Stimulated activated CD4-positive, alpha-beta T cell treated with anti-CD3 and anti-CD28 coated beads, TNF-alpha, amount 100 ng/mL, for 1 hour (primary cell): ENCODE measurements at places on chromosomes 13 and 19.
A peak's percentile ranks its signal among the peaks of the same experiment; 100 is the strongest.

GRCh38 chr13:112328936-112329335, 47.2 kb upstream of the SPACA7 start:
- DNase-seq, result no peak

DNA sequence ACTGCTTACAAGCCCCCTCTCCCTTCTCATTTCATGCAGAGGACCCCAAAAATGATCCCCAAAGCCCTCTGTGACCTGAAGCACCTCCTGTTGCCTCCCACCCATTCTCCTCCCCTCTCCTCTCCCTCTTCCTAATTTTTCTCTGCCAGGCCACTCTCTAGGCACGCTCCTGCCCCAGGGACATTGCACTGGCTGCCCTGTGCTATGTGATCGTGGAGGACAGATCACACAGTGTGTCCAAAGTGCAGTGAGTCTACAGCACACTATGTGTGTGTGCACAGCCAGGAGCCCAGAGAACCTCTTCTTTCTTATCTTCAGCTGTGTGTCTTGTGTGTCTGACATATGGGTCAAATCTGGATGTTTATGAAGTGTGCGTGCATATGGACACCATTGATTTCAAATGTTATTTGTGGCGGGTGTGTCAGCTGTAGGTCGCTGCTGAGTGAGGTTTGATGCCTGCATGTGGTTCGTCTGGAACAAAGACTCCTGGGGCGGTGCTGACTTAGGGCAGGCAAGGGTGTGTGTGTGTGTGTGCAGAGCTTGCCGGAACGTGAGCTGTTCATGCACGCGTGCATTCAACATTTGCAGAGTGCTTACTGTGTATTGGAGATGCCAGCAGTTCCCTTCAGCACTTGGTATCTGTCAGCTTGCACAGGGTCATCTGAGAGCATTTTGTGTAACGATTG, 2.1 kb upstream of the KLHL26 start:
- no peak for DNase-seq

DNA sequence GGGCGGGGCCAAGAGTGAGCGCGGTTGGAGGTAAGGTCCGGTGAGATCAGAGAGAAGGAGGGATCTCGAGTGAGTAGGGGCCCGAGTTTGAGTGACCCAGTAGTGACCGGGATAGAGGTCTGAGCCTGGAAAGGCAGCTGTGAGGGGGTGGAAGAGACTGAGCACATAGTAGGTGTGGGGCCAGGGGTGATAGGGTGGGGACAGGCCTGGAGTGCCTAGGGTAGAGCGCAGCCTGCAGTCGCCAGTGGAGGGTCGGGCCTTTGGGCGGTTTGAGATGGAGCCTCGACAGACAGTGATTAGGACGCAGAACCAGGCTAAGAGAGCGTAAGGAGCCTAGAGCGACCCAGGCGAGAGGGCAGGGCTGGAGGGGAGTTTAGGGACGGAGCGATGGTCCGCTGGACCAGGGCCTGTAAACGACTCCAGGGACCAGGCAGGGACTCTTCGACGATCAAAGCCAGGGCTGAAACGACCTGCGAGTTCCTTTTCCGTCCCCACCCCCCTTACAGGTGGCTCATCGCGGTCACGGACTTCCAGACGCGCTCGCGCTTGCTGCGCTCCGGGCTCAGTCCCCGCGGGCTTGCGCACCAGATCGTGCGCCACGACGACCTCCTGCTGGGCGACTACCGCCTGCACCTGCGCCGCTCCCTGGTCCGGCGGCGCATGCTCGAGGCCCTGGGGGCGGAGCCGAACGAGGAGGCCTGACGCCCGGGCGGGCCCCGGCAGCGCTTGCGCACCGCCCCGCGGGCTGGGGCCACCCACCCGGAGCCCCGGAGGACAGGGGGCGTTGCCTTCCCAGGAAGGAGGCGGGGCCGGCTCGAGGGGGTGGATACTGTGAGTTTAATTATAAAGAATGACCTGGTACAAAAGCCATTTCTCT, 9.4 kb downstream of the C19orf81 start:
- peak; percentile 34 for DNase-seq

DNA sequence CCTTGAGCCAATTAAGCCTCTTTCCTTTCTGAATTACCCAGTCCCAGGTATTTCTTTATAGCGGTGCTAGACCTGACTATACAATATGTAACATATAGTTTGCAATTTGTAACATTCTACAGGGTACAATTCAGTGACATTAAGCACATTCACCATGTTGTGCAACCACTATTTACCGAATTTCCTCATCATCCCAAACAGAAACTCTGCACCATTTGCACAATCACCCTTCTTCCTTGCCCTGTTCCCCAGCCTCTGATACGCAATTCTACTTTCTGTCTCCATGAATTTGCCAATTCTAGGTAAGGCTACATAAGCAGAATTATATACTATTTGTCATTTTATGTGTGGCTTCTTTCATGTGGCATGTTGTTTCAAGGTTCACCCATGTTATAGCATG, 13.7 kb upstream of the SIGLEC10 start:
- no peak for DNase-seq

GRCh38 chr19:21482863-21483276, 22.5 kb upstream of the ZNF429 start:
- DNase-seq, result no peak

DNA sequence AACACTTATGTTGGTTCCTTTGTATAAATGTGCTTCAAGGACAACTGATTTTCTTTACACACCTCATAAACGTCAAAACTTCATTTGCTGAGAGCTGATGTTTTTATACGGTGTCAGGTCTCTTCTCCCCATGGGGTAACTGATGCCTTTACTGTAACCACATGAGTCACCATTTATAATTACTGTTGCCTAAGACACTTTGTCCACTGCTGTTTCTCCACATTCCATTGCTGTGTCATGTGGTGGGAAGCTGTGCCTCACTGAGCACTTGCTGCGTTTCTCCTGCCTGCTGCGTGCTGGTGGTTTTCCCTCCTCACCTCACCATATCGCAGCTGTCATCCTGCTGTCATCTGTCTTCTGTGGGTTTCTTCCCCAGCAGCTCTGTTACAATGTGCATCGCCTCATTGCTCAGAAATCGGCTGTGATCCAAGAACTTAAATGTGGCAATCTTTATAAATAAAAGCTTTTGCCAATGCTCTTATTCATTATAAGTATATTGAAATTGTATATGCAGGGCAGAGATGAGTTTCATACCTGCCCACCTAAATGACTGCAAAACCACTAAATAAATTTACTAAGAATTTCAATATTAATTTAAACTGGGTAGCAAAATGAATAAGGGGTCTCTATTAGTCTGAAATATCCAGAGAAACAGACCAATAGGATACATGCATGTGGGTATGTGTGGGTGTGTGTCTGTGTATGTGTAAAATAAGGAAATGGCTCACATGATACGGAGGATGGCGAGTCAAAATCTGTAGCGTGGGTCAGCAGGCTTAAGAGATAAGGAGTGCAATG, 547.0 kb upstream of the SLITRK5 start:
- DNase-seq, result no peak

- no peak for DNase-seq
These were observed 26.8 kb upstream of the SEMA6B start for GRCh38 chr19:4586245-4586644.

GRCh38 chr19:48436586-48436985, 9.2 kb upstream of the GRWD1 start:
- no peak for DNase-seq

- no peak for DNase-seq
These were observed 1.1 kb upstream of the SMIM24 start for GRCh38 chr19:3481241-3482090.

GRCh38 chr19:2719920-2720776, 1.0 kb downstream of the DIRAS1 start:
- no peak for DNase-seq

GRCh38 chr19:12139885-12140544, at the start of gene ZNF20:
ZNF20 (minus strand) TSS chr19:12140350; CDS start chr19:12140182, 168 bp downstream.
- peak; percentile 64 for DNase-seq

DNA sequence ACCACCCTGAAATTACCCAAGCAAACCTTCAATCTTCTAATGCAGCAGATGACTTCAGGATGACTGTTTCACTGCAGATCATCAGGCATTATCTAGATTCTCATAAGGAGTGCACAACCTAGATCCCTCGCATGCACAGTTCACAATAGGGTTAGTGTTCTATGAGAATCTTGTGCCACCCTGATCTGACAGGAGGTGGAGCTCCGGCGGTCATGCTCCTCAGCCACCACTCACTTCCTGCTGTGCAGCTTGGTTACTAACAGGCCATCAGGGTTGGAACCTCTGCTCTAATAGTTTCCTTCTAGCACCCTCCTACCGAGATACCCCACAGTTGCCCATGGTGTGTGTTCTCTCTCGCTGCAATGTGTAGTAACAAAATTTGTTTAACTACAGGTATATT, 442.8 kb downstream of the FGF14 start:
- DNase-seq, result no peak

- DNase-seq, result peak; percentile 16
These were observed 9.9 kb downstream of the IRF2BP1 start for GRCh38 chr19:45876161-45876410.

GRCh38 chr13:33659466-33659865, 158.5 kb upstream of the RFC3 start:
- no peak for DNase-seq

DNA sequence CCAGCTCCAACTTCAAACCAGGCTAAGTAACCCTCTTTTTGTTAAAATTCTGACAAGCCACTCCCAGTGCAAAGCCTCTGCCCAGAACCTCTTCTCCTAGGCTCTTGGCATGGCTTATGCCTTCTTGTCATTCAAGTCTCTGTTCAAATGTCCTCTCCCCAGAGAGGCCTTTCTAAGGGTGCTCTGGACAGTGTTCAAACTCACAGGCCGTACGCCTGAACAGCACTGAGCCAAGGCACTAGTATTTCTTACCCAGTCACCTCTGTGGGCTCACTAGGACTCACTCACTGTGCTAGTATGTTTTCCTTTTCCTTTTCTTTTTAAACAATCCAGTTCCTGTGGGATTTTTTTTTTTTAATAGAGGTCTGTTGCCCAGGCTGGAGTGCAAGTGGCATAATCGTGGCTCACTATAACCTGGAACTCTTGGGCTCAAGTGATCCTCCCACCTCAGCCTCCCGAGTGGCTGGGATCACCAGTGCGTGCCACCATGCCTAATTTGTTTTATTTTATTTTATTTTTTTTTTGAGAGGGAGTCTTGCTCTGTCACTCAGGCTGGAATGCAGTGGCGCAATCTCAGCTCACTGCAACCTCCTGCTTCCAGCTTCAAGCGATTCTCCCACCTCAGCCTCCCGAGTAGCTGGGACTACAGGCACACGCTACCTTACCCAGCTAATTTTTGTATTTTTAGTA, 2.3 kb upstream of the ASF1B start:
- DNase-seq, result no peak

DNA sequence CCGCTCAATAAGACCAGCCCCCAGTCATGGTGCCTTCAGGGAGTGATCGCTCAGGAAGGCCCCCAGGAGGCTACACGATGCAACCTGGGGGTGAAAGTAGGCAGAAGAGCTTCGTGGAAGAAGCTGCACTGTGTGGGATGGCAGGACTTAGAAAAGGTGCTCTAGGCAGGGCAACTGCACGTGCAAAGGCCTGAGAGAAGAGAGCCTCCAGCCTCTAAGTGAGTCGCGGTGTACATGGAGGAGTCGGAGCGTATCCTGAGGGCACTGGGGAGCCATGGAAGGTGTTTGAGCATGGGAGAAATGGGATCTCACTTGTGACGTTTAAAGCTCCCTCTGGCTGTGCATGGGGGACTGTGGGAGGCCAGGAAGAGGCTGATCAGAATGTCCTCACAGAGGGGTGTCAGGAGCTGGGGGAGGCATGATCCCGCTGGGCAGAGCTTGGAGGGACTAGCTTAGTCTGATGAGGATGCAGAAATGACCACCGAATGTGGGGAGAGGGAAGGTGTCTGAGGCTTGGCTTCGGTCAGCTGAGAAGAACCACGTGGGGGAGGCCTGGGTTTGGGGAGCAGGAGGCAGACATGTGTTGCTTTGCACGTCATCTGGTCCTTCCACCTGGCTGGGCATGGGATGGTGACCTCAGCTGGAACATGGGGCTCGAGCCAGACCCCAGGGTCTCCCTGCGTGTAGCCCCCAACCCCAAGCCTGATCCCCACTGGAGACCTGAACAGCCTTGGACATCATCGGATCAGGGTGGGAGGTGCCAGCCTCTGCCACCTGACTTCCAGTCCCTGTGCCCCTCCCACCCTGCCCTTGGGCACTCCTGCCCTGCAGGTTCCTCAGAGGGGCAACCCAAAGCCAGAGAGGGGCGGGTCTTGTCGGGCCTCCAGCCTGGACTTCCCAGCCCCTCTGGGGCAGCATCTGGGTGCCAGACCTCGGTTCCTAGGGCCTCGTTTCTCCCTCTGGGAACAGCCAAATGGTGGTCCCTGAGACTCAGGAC, 1.1 kb downstream of the APC2 start:
- no peak for DNase-seq

DNA sequence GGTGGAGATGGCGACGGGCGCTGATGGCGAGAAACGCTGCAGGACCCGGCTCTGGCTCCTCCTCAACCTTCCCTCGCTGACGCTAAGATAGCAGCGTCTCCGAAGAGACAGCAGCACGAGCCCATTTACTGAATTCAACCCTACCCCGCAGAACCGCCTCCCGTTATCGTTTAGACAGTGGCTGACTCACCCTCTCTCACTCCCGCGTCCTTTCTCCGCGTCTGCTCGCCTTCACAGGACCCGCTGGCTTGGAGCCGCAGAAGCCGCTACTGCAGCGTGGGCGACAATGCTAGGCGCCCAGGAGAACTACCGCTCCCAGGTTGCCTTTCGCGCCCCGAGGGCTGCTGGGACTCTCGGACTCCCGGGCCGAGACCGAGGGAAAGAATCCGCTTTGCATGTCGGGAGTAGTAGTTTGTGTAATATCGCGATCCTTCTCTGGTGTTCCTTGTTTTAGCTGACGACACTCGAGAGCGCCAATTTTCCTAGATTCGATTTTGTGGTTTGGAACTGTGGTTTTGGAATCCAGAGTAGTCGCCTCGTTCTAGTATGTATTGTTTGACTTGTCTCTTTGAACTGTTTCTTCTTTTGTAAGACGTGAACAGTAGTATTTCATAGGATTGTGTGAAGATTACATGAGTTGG, at the start of gene KBTBD6:
Gene KBTBD6, minus strand, starts transcription at position 291 of the 641 bp plus-strand sequence. CDS start 291 bp downstream, outside the sequence.
- DNase-seq, result peak; percentile 76

DNA sequence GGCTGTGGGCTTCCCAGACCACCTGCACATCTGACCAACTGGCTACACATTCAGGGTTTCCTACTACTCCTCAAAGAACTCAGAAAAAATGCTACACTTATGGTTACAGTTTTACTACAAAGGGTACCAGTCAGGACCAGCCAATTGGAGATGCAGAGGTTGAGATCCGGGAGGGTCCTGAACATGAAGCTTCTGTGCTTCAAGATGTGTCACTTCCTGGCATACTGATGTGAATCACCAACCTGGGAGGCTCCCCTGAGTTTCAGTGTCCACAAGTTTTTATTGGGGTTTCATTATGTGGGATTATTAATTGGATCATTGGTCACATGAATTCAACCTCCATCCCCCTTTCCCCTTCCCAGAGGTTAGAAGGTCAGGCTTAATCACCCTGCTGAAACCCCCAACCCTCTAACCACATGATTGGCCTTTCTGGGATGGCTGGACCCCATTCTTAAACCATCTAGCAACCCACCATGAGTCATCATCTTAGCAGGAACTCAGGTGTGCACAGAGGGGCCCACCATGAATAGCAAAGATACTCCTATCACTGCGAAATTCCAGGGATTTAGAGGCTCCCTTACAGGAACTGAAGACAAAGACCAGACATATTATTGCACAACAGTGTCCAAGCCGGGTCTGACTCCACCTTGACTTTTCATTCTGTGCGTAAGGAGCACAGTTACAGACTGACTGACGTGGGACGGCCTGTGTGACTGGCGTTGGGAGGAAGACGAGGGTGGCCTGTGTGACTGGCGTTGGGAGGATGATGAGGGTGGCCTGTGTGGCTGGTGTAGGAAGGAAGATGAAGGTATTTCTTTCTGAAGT, 90.7 kb downstream of the ATP8A2 start:
- DNase-seq, result no peak

- no peak for DNase-seq
These were observed 901.7 kb downstream of the DIAPH3 start for GRCh38 chr13:59261928-59262488.

GRCh38 chr13:103246581-103247200, 180.5 kb upstream of the SLC10A2 start:
- DNase-seq, result no peak
